GM12865 (cell line): ENCODE measurements at places on chromosomes 4 and X.

DNA sequence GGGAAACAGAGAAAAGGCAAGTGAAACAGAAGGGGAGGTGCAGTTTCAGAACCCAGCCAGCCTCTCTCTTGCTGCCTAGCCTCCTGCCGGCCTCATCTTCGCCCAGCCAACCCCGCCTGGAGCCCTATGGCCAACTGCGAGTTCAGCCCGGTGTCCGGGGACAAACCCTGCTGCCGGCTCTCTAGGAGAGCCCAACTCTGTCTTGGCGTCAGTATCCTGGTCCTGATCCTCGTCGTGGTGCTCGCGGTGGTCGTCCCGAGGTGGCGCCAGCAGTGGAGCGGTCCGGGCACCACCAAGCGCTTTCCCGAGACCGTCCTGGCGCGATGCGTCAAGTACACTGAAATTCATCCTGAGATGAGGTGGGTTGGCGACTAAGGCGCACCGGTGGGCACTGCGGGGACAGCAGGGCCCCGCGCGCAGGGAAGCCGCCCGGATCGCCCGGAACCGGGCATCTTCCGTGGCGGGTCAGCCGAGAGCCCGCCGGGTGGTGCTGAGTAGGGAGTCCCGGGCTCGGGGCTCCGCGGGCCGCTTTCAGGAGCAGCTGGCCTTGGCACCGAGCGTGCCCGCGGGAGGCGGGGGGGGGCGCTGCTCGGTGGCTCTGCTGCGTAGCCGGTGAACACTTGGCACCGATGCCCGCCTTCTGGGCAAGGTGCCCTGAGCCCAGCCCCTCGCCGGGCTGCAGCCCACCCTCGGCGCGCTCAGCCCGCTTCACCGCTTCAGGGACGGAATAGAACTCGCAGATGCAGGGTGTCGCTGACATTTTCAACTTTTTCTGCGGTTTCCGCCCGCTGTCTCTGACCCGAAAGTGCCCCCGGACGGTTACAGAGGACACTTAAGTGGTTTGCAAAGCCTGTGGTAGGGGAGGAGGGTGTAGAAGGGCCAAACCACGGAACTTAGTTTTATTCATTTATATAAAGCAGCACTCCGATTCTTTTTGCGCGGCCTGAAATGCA lies at the start of gene CD38:
CD38 (plus strand) TSS at position 40 of the 953 bp plus-strand sequence; CDS start at position 127, 87 bp downstream.
- DNase-seq = peak; percentile 88

DNA sequence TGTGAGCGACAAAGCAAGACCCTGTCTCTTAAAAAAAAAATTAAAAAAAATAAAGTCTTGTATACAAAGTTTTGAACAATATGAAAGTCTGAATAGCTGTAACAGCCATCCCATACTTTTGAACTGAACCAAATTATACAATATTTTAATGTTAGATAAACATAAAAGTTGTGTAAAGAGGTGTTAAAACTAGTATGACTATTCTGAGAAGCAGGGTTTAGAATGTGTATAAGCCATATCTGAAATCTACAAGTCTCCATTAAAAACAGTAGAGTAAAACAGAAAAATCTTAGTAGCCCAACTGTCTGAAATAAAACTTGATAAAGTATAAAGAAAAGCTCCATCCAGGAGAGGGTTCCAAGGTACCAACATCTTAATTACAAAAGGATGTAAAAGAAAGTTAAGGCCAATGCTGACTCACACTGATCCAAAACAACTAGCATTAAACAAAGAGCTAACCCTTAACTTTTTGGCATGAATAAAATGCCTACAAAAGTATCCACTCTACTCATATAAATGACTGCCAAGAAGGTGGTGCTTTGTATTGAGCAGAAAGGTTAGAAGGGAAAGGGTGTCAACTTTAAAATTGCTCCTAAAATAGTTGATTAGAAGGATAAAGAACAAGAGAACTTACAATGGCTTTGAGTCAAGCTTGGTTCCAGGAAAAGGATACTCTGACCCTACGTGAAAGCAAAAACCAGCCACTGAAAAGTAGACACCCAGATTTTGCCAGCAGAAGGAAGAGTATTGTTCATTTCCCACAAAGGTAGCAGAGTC lies 18.5 kb downstream of the CNOT6L start:
- no peak for DNase-seq

GRCh38 chr4:140255467-140255866 lies 101.5 kb upstream of the MAML3 start:
- no peak for DNase-seq

GRCh38 chrX:36861601-36862000 lies 146.6 kb upstream of the FAM47C start:
- DNase-seq = no peak

GRCh38 chrX:86241547-86241946 lies 93.3 kb downstream of the DACH2 start:
- no peak for DNase-seq

GRCh38 chr4:160265014-160265413 lies 1162.1 kb downstream of the RAPGEF2 start:
- no peak for DNase-seq

- DNase-seq = no peak
These were observed 69.2 kb downstream of the NOCT start for GRCh38 chr4:139084804-139085093.

DNA sequence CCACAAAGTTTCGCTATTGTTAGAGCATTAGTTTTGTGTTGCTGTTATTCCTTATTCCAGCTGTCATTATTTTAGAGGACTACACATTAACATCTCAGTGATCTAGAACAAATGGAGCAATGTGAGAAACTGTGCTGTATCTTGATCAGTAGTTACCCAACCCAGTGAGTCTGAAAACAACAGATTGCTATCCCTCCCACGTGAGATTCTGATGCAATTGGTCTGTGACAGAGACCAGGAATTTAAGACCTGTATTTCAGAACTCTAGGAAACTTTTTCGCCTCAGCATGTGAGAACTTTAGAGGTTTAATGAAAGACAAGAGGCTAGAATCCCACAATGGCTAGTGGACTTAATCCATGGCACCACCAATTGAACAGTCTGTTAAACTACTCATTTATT lies 35.7 kb upstream of the CDS1 start:
- no peak for DNase-seq

GRCh38 chr4:76199664-76200211 lies 13.9 kb downstream of the SCARB2 start:
- peak; percentile 95 for DNase-seq

DNA sequence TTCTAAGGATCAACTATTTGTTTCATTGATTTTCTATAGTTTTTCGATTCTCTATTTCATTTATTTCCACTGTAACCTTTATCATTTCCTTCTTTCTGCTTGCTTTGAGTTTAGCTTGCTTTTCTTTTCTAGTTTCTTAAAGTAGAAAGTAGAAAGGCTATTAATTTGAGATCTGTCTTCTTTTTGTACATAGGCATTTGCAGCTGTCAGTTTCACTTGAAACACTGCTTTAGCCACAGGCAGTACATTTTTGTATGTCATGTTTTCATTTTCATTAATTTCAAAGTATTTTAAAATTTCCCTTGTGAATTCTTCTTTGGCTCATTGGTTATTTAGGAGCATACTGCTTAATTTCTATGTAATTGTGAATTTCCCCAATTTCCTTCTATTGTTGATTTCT lies 152.2 kb downstream of the SH3KBP1 start:
- DNase-seq = peak; percentile 47

GRCh38 chr4:294732-295131 lies 10.5 kb downstream of the ZNF732 start:
- DNase-seq = no peak

DNA sequence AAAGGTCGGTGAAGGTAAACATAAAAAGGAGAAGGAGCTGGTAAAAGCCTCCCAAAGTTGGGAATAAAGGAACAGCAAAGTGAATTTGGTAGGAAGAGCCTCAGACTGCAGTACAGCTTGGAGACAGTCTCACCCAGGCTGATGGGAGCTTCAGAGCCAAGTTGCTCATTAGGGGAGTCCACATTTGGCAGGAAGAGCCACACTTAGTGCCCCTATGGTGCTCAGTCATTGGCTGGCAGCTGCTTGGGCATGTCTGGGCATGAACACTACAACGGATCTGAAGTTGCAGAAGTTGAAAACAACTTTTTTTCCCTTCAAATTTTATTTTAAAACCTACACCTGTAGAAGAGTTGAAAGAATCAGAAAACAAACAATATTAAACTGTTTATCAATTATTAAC lies 2497.3 kb downstream of the ARAP2 start:
- DNase-seq = peak; percentile 30

GRCh38 chr4:62131049-62131448 lies 930.9 kb downstream of the ADGRL3 start:
- DNase-seq = no peak

DNA sequence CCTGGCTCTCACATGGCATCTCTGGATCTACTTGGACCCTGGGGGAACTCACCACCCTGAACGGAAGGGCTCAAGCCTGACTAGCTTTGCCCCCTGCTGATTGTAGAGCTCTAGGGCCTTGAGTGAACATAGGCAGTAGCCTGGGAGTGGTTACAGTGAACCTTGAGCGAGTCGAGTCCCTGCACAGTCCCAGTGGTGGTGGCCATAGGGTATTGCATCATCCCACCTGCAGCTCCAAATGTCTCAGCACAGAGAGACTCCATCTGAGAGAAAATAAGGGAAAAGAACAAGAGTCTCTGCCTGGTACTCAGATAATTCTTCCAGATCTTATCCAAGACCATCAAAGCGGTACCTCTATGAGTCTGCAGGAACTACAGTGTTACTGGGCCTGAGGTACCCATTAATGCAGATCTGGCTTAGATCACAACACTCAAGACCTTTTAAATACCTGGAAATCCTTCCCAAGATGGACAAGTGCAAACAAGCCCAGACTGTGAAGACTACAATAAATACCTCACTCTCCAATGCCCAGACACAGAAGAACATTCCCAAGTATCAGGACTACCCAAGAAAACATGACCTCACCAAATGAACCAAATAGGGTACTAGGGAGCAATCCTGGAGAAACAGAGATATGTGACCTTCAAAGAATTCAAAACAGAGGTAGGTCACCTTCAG lies 167.5 kb upstream of the TET2 start:
- DNase-seq = no peak

GRCh38 chr4:31984872-31985271 lies 1264.7 kb downstream of the PCDH7 start:
- no peak for DNase-seq

DNA sequence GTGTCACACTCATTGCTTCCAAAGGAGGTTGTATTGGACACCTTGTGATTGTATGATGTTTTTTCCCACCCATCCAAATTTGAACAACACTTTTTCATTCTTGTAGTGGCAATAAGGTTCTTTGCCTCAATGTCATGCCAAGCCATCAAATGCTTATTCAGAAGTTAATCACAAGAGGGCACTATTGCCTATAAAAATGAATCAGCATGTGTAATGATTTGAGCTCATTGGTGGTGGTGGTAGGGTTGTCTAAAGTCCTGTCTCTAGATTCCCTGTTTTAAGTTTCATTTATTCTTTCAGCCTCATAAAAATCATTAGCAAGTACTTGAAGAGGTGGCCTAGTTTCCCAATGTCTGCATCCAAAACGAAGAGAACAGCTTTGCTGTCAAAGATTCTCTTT lies 37.0 kb downstream of the IRS4 start:
- DNase-seq = peak; percentile 18

- no peak for DNase-seq
These were observed 905 bp downstream of the NSUN7 start for GRCh38 chr4:40750461-40751258.

DNA sequence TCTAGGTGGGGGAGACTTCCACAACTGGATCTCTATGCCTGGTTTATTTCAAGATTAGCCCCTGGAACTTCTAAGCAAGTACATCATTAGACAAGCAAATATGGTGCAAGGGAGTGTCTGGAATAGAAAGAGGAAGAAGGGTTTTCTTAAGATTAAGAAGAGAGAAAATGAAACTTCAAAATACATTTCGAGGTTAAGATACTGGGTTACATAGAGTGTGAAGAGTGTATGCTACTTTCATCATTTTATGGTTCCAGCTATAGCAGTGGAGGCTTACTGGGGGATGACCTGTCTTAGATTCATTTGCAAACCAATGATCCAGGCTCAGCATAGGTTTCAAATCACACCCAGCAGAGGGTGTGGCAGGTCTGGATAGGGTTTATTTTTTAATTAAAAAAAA lies 144.4 kb upstream of the GATB start:
- DNase-seq = peak; percentile 52

DNA sequence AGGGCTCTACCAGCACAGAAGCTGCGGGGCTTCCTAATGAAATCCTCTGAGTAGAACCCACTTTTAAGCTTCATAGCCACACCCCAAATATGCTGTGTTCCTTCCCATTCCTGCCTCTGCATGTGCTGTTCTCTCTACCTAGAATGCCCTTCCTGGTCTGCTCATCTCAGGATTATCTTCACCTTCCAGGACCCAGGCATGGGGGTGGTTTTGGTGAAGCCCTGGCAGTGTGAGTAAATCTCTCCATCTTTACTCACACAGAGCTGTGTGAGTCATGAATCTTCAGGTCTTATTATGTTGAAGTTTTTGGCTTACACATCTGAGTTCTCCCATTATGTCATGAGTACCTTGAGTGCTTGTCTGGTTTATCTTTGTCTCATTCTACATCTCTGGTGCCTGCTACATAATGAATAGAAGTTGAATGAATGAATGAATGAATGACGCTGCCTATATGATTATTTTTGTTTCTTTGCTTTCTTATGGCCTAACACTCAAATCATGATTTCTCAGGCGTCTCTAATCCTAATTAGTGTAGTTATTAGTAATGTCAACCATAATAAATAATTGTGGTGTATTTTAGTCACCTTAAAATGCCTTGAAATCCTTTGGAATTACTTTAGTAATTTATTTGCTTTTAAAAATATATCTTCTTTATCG lies 41.9 kb downstream of the HADH start:
- no peak for DNase-seq

DNA sequence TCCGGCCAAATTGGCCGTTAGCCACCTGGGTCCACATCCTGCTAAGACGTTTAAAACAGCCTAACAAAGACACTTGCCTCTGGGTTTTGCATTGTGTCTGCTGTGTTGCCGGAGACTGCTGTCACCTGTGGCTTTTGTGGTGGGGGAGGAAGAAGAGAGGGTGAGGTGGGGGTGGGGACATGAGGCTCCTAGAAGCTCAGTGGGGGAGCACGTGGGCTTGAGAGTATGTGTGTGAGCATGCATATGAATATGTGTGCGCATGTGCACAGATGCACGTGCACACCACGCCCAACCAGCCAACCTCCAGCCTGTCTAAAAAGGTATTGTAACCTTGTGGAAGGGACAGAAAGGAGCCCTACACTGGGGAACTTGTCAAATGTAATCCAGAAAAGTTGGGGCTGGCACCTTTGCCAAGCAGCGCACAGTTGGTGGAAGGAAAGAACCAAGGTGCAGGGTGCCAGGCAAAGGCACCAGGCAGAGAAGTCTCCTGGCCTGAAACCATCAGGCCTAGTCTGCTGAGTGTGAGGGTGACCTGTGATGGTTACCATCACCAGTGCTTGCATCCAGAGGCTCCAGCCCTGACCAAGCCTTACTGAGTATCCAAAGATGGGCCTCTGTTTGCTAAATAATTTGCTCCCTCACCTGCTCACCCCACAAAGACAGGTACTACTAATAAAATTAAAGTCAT lies 10.1 kb upstream of the SASH3 start:
- DNase-seq = peak; percentile 95
